SJSA1 (cell line): ENCODE measurements at places on chromosomes 6 and 20.

DNA sequence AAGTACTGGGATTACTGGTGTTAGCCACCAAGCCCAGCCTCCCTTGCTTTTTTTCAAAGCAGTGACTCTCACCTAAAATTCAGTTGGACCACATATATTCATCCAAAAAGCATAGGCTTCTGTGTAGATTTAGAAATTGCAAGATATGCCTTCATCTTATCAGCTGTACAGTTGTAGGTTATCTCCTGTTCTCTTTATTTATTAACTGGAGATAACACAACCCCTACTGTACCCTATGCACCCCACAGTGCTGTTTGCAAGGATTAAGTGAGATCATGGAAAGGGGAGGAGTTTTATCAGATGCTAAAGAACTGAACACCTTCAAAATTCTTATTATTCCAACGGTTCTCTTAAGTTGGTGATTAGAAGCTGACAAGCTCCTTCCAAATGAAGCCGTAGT is 164.4 kb upstream of the JARID2 start:
- H3K27me3 ChIP-seq = no peaks in the 10 kb centered on the region
- no peak overlapping the region for H3K4me3 ChIP-seq
- no peak for DNase-seq
- H3K27ac ChIP-seq = no peak overlapping the region

GRCh38 chr6:148379966-148380713 is 37.5 kb downstream of the SASH1 start:
- no peak overlapping the region for H3K4me3 ChIP-seq
- H3K36me3 ChIP-seq = no peaks in the 10 kb centered on the region
- no peaks in the 10 kb centered on the region for H3K4me1 ChIP-seq
- no peak for DNase-seq

GRCh38 chr6:140269591-140270165 is 895.2 kb upstream of the CITED2 start:
- no peak overlapping the region for H3K4me3 ChIP-seq
- no peak overlapping the region for H3K27ac ChIP-seq
- no peaks in the 10 kb centered on the region for H3K36me3 ChIP-seq
- no peaks in the 10 kb centered on the region for H3K27me3 ChIP-seq
- no peak for DNase-seq

DNA sequence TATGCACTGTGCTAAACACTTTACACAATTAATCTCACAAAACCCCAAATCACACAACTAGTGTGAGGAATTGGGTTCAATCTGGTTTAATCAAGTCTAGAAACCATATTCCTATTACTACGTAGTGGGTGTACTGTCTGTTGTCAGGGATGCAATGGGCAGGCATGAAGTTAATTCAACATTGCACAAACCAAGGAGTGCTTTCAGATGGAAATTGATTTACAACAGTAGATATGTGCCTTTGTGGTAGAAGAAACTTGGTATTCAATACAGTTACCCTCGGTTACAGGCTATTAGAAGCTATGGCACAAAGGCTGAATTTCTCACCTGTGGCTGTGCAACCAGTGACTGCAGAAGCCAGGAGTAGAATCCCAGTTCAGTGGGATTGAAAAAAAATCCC is 157.8 kb downstream of the CLIC5 start:
- H3K36me3 ChIP-seq = no peaks in the 10 kb centered on the region
- H3K27ac ChIP-seq = no peak overlapping the region
- peaks cover 10% of the 10 kb centered on the region; the same call in 1 of the 2 replicates for H3K4me1 ChIP-seq
